NCI-H187 treated with DMSO at 0.1 percent for 48 hours (cell line): ENCODE measurements at places on chromosomes 11 and 22.

DNA sequence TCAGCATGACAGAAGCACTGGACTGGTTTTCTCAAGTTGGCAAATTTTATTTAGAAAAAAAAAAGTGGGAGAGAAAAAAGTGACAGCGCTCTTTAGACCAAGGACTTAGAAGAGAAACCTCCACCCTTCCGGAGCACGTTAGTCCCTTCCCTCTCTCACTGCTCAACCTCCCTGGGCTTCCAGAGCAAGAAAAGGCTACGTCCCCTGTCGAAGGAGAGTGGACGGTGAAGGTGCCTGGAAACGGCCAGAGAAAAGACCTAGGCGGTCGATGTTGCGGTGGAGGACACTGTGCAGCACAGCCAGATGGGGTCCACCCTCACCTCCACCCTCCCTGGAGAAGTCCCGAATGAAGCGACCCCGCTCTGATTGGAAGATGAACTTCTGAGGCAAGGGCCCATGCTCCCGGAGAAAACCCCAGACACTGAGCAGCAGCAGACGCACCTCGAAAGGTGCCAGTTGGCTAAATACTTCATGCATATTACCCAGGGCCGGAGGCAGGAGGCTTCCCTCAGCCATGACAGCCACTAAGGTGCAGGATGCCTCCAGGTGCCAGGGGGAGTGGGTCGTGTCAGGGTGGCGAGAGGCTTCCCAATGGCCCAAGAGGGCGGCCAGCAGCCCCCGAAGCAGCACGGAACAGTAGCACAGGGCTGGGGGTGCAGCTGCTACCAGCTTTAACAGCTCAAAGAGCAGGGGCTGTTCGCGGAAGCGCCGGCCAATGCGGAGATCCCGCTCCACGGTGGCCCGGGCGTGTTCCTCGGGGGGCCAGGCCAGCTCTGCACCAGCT lies 604 bp upstream of the GANAB start:
- no peak for DNase-seq

GRCh38 chr11:72764503-72764902 lies 12.3 kb upstream of the ARAP1 start:
- DNase-seq, result peak; percentile 83

DNA sequence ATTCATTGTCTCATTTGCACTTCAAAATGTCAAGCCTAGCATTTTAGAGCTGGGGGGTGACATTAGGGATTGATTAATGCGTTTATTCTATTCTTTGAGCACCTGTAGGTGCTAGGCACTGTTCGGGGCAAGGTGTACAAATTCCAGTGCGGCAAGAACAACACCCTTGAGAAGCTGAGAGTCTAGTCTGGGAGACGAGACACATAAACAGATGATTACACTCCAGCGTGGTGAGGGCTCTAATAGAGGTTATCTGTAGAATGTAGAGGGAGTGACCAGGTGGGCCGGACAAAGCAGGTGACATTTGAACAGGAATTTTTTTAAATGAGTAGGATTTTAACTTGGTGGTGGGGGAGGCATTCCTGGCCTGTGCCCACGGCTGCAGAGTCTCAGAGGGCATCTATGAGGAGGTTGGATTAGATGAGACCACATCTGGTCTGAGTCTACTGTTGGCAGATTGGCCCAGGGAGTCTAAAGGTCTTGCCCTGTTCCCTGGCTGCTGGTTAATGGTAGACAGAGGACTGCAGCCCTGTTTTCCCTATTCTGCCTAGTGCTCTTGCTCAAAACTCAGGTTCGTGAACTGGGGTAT lies 970 bp downstream of the CAT start:
- no peak for DNase-seq

- DNase-seq, result no peak
Measured at GRCh38 chr11:77876045-77876444, 55.1 kb downstream of the AAMDC start.

GRCh38 chr11:122279194-122279593 lies 163.2 kb upstream of the BLID start:
- no peak for DNase-seq

DNA sequence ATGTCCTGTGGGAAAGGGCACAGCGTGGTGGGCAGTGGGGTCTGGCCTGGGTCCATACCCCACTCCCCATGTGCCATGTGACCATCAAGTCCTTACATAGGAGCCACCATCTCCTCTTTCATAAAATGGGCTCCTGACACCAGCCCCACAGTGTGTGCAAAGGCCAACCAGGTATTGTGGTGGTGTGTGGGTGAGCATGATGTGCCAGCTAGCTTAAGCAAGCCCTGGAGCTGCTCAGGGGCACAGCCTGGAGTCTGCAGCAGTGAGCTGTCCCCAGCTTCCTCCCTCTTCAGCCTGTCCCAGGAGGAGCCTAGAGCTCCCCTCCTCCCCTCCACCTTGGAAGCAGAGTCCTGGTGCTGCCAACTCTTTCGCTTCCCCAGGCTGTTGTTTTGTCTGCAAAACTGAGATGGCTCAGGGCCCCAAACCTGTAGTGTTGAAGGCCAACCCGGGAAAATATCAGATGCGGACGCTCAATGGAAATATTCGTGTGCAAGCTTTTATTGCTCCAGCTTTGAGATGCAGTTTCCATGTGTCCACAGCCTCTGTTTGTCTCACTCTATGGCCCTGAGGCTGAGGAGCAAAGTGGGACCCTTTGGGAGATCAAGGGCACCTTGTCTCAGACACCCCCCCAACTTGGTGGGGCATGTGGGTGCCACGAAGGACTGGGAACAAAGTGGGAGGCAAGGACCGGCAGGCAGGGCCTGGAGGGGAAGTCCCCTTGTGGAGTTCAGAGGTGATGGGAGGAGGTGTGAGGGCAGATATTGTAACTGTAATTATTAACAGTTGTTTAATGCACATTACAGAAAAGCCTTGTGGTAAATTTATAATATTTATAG lies 92.6 kb downstream of the CTTN start:
- DNase-seq, result no peak

DNA sequence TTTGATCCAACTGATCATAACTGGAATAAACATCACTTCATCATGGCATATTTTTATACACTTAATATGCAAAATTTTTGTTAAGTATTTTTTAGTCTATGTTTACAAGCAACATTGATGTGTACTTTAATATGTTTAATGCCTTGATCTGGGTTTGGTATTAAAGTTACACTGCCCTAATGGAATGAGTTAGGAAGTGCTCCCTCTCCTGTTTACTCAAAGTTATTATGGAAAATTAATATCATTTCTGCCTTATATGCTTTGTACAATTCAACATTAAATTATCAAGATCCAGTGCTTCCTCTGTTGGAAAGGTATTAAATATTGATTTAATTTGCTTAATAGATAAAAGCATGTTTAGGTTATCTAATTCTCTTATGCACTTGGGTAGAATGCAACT lies 927.3 kb upstream of the RAG2 start:
- no peak for DNase-seq

DNA sequence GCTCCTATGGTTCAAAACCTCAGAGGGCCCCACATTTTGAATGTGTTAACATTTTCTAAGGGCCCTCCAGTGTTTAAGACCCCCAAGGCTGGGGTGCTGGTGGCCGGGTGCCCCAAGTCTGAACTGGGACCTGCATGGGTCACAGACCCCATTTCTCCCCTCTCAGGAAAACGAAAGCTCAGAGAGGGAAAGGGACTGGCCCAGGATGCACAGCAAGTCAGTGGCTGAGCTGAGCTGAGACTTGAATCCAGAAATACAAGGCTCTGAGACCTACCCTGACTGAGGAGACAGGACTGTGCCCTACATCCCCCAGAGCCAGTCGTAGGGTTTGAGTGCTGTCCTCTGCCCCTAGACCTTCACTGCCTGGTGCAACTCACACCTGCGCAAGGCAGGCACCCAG lies 4.2 kb downstream of the ACTN3 start:
- DNase-seq, result no peak

DNA sequence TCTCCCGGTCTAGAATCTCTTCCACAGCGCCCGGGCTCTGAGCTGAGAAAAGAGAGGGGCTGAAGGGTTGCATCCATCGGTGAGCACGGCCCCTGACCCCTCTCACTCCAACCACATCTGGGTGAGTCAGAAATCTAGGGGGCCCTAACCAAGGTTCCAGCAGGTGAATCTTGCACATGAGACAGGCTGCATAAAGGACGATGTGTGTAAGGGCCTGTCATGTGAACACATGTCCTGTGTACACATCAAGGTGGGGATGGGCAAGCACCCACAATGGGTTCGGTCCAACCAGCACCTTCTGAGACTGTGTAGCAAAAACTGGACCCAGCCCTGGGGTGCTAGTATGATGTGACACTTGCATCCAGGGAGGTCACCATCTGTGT lies 1.2 kb downstream of the BET1L start:
- DNase-seq, result no peak

DNA sequence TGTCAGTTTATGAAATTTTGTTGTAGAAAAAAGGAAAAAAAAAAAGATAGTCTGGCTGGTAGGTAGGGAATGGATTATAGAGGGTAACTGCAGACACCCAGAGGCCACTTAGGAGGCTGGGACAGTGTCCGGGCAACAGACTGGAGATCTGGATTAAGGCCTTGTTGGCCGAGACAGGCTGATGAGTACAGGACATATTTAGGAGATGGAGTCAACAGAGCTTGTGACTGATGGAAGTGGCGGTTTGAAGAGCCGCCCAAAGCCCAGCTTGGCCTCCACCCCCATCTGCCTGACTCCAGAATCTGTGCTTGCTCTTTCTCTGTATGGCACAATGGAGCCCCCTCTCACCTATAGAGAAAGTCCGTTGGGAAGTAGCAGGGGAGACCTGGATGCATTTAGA lies 7.6 kb downstream of the PLEKHB1 start:
- no peak for DNase-seq

GRCh38 chr11:88266157-88266556 lies 71.4 kb downstream of the CTSC start:
- no peak for DNase-seq

GRCh38 chr11:78453140-78453935 lies 35.7 kb upstream of the GAB2 start:
- DNase-seq, result no peak

DNA sequence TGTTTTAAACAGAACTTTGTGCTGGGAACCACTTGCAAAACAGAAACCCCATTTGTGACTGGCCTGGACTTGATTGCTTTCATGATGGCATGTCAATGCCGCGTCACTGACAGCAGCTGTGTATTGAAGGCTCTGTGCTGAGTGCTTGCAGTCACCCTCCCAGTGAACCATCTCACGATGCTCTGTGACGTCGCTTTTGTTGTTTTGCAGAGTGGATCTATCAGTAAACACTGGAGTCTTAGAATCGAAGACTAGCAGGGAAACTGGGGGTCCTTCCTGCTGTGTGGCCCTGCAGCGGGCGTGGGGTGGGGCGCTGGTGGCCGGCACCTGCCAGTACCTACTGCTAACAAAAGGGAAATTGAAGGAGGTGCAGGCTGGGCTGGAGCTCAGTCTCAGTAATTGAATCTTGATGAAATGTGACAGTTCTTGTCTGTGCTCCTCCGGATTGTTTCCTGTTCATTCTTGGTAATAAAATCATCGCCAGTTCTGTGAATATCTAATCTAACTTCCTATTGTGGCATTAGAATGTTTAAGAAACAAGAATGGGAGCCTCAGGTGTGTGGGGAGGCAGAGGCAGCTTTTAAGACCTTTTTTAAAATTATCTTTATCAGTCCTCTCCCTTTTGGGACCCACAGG lies 50.5 kb upstream of the PARVG start:
- no peak for DNase-seq

- no peak for DNase-seq
Measured at GRCh38 chr22:19177164-19178064, 1.1 kb downstream of the SLC25A1 start.

DNA sequence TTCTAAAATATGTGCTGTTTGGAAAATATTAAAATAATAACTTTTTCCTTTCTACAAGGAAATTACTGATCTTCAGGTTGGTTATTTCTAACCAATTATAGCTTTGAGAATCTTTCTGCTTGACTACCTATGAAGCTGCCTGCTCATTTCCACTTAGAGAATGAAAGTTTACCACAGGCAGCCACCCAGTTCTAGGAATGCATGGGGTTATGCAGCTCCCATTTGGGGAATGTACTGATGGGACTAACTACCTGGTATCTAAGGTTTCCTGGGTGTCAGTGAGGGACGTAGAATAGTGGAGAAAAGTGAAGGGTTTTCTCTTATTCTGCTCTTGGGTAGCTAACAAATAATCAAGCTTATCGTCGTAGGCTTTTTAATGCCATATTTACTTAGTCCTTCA lies 73.4 kb downstream of the DEUP1 start:
- DNase-seq, result no peak

- no peak for DNase-seq
Measured at GRCh38 chr11:876545-876944, 33.9 kb downstream of the TSPAN4 start.

GRCh38 chr11:45993531-45994001 lies 71.1 kb downstream of the LARGE2 start:
- DNase-seq, result no peak

- no peak for DNase-seq
Measured at GRCh38 chr22:30574997-30575671, 669 bp upstream of the GAL3ST1 start.

GRCh38 chr11:35954205-35954604 lies 10.3 kb downstream of the LDLRAD3 start:
- DNase-seq, result no peak

DNA sequence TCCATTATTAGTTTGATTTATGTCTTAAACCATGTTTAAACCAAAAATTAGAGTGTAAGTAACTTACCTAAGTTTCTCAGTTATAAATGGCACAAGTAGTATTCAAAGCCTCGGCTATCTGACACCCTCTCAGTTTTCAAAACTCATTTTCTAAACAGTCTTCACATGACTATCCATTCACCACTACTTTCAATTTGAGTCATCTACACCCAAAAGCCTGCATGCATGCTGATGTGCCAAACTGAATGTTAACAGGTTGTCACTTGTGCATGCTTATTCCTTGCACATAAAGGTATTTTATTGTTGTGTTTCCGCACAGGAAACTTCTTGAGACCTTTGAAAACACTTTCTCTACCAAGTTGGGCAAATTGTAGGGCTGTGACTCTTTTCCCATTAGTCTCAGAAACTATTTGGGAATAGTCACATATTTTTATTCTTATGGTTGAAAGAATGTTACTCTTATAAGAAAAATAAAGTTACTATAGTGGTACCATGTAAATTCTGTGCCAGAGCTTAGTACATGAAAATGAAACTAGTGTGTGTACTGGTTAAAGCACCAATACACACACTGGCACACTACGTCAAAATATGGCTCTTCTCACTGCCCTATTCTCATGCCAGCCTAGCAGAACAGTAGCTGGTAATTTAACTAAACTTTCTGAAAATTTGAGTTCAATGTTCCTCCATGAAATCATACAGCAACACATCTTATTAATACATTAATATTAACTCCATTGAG lies 2.2 kb upstream of the OR51E2 start:
- DNase-seq, result no peak

- DNase-seq, result no peak
Measured at GRCh38 chr11:30483056-30483455, 103.1 kb downstream of the MPPED2 start.

GRCh38 chr22:19808873-19809478 lies 45.7 kb downstream of the GNB1L start:
- no peak for DNase-seq

DNA sequence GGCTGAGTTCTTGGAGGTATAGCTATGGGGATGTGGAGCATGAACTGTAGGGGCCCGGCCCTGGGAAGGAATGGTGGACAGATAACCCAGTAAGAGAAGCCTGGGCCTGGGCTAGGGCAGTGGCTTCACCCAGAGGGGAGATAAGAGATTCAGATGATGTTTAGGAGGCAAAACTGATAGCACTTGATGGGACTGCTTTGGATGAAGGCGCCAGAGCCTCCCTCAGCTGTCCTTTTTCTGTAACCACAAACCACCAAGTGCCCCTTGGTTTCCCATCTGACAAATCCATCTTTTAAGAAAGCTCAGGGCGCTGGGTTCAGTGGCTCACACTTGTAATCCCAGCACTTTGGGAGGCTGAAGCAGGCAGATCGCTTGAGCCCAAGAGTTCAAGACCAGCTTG lies 23.4 kb downstream of the RELT start:
- DNase-seq, result no peak

- no peak for DNase-seq
Measured at GRCh38 chr22:18033204-18033998, 9.0 kb upstream of the MICAL3 start.
